BJ (cell line): ENCODE measurements at places on chromosomes 12 and 14. TPM values are rescaled to one million over a fixed set of nuclear protein-coding genes. Genes with fewer than 3 reads are reported as not detected.

SSPN gene
- polyA plus RNA-seq: 29.8 and 37.6 TPM in 2 replicates

SYNDIG1L gene
- polyA plus RNA-seq: not detected in 2 replicates

RNF212B gene
- not detected in 2 replicates for polyA plus RNA-seq

TMEM121 gene
- 4.0 and 4.6 TPM in 2 replicates for polyA plus RNA-seq

KRT72 gene
- not detected in 2 replicates for polyA plus RNA-seq

TMEM30B gene
- 0.06 and 0.32 TPM in 2 replicates for polyA plus RNA-seq

RFLNA gene
- polyA plus RNA-seq: 0.05 TPM in 1 of 2 replicates, not detected in the other

BHLHE41 gene
- polyA plus RNA-seq: 4.0 and 5.3 TPM in 2 replicates
